Type B pancreatic cell (in vitro differentiated cells): ENCODE measurements at places on chromosomes 1 and 21. TPM values are rescaled to one million over a fixed set of nuclear protein-coding genes. Genes with fewer than 3 reads are reported as not detected.

- no peak for DNase-seq
Measured at GRCh38 chr1:202374099-202374498, 25.6 kb downstream of the PPP1R12B start.

DNA sequence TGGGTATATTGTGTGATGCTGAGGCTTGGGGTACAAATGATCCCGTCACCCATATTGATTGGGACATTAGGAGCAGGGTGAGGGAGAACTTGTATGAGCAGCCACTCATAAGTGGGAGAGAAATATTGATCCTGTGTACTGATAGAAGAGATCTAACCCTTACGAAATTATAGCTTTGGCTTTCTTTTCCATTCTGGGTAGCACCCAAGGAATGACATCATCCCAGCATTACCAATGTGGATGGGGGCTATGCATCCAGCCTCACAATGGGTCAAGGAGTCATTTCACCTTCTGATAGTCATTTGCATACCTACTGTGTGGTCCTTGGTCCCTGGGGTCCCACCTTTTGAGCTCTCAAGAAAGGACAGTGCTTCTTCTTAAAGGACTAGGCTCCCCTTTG, 1.9 kb upstream of the NAV1 start:
- no peak for DNase-seq

- no peak for DNase-seq
Measured at GRCh38 chr1:7931446-7931812, 9.2 kb downstream of the TNFRSF9 start.

S100A8 gene
- 667 and 678 TPM in 2 replicates for total RNA-seq

ATAD3A gene
- 37.8 and 39.8 TPM in 2 replicates for total RNA-seq

DNA sequence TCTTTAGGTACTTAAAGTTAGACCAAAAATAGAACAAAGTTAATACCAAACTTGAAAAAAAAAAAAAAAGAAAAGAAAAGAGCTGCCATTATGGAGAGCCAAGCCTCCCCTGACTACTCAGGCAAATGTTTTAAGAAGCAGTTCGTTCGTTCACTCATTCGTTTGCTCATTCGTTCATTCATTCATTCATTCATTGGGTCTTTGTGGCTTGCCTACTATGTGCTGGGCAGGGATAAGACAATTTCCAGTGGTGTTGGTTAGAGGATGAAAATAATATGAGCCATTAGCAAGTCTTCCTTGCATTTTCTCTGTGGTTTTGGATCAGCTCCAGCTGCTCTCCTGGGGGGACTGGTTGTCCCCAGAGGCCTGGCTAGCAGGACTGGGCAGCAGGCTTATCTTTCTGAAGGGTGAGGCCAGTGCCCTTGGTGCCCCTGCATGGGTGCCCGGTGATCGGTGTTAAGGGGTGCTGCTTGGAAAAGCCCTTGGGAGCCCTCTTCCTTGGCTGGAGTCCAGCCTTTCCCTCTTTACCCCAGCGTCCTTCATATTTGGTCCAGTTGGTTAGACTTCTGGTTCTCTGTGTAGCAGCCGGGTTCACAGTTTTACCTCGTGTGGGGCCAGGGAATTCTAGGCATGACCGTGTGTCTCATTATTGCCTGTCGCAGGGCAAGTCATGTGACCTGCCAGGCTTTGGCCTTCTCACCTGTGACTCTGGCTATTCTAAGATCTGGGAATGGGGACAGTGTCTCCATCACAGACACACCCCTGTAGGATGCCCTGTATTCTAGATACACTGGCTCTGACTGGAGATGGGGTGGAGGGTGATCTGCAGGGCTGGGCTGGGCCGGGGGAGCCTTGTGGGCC, 32.8 kb downstream of the LHX4 start:
- DNase-seq: no peak

- no peak for DNase-seq
Measured at GRCh38 chr1:178310685-178311105, 186.1 kb downstream of the CLEC20A start.

DNA sequence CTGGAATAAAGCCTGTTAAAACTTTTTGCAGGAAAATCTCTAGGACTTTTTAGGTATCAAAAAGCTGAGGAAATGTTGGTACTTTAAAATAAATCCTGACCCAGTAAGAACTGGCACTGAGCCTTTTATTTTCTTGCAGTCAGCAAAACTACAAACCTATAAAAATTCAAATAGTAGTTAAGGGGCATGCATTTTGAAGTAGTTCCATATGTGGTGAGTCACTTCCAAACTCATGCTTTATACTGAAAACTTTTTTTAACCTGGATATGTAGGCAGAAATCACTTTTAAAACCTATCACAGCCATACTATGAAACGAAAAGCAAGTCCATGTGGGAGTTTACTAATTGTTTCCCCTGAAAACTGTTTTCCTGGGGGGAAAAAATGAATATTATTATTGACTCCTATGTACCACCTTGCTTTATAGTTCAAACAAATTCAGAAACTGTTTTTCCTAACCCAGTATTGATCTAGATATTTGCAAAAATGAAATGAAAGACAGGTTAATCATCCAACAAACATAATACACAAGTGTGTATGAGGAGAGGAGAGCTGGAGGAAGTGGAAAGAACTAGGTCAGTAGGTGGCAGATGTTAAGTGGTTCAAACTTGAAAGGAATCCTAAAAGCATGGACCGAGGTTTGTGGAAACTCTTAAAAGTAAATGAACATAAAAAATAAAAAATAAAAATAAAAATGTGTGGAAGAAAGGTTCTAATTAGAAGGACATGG, 30.5 kb downstream of the NRIP1 start:
- DNase-seq: no peak

- DNase-seq: no peak
Measured at GRCh38 chr1:246690100-246690499, 34.1 kb upstream of the SCCPDH start.

ARHGAP29 gene
- 42.7 and 213 TPM in 2 replicates for total RNA-seq

DNA sequence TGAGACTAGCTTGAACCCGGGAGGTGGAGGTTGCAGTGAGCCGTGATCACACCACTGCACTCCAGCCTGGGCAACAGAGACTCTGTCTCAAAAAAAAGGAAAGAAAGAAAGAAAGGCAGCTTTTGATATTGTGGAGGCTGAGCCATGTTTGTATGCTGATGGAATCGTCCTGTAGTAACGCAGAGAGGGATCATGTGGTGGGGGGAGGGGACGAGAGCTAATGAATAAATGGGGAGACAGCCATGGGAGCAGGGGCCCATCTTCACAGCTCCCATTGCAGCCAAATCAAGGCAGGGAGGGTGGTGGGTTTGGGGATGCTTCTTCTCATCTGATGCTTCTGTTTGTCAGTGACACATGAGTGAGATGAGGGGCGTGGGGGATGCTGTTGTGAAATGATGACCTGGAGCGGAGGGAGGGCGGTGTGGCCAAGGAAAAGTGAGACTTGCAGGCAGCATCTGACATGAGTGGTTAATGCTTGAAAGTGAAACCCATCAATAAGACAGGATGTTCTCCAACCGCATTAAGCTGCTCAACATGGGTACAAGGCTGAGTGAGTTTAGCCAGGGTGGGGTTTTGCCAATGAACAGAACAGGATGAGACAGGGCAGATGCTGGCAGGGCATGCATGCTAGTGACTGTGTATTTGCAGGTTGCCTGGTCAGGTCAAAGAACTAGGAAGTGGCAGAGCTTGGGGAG, 16.7 kb downstream of the SPATA21 start:
- no peak for DNase-seq

GBP7 gene
- not detected in 2 replicates for total RNA-seq

DNA sequence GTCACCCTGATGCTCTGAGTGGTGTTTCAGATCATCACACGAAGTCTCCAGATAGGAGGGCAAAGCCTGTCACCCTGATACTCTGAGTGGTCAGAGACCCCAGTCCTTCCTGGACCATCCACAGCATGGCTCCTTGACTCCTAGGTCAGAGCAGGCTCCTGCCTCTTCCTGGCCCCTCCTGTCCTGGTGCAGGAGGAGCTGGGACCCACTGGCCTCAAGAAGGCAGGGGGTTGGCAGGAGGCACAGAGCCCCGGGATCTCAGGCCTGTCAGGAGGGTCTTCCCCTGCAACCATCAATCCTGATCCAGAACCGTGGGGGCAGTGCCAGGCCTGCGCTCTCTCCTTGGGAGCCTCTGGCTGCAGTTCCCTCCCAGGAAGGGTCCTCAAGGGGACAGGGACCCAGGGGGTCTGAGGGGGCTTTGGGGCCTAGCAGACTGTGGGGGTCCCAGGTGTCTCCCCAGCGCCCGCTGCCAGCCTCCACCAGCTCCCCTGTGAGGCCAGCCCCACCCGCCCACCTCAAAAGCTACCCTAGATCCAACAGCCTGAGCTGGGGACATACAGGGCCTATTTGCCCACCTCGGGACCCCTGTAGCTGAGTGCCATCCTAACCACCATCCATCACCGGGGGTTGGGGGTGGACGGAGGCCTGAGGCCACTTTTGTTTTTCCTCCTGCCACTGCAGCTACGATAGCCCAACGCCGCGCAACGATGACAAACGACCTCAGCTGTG, 27.5 kb downstream of the COL6A1 start:
- no peak for DNase-seq

GRCh38 chr1:208997726-208998312, 585.7 kb upstream of the CAMK1G start:
- no peak for DNase-seq

FAM151A gene
- total RNA-seq: 0.39 and 5.8 TPM in 2 replicates

DNA sequence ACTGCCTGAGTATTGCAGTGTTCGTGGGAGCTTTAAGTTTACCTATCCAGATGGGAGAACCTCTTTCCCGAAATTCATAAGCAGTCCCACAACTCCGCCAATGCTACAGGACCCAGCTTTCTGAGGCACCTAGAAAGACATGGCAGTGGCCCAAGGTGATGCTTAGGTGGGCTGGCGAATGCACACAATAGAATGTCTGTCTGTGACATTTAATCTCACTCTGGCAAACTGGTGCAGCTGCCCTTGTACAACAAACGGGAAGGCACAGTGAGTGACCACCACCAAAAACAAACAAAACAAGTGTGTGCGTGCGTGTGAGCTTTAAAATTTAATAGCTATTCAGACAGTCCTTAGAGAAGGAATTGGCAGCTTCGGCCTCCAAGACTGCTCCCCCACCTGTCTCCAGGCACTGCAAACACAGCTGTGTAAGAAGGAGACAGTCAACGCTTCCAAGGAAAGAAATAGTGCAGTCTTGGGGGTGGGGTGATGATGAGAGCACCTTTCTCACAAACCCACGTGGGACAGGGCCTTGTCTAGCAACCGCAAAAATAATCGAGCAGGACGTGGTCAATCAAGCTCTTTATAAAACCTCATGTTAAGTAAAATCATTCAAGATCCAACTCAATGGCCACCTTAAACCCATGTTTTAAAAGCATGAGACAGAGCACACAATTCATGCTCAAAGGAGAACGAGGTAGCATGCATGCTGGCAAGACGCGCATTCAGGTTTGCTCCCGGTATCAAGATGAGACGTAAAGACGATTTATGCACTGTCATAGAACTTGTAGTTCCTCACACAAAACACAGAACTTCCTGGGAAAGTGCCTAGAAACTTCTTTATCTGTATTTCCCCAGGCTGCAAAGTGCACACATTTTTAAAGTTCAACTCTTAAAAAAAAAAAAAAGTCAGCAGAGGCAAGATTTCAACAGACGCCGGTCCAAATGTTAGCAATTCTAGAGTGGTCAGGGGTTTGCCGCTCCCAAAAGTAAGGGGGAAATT, 84.1 kb downstream of the TM2D1 start:
- no peak for DNase-seq

CD84 gene
- total RNA-seq: not detected in 2 replicates

GRCh38 chr1:182146286-182146685, 84.8 kb upstream of the ZNF648 start:
- no peak for DNase-seq
